Esophagus squamous epithelium (tissue), 5 donors: ENCODE measurements at places on chromosomes 7 and 10.

GRCh38 chr10:122855745-122856144 is 10.1 kb upstream of the CUZD1 start:
- no peak for DNase-seq

GRCh38 chr7:3057066-3057420 is 13.4 kb upstream of the CARD11 start:
- no peak for DNase-seq

DNA sequence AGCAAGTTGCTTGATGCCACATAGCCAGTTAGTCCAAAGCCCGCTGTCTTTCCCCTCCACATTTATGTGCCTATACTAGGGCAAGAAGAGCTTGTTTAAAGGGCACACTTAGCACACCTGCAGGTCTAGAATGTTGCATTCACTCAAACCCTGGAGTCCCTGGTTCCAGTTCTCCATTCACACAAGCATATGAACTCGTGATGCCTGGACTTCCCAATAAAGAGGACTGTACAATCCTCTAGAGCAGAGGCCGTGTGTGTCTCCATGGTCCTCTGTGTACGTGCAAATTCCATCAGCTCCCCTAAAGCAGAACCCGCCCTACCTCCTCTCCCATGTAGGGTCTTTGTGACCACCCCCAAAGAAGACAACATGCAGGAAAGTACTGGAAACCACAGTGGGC is 3.0 kb upstream of the SH3PXD2A start:
- no peak for DNase-seq

DNA sequence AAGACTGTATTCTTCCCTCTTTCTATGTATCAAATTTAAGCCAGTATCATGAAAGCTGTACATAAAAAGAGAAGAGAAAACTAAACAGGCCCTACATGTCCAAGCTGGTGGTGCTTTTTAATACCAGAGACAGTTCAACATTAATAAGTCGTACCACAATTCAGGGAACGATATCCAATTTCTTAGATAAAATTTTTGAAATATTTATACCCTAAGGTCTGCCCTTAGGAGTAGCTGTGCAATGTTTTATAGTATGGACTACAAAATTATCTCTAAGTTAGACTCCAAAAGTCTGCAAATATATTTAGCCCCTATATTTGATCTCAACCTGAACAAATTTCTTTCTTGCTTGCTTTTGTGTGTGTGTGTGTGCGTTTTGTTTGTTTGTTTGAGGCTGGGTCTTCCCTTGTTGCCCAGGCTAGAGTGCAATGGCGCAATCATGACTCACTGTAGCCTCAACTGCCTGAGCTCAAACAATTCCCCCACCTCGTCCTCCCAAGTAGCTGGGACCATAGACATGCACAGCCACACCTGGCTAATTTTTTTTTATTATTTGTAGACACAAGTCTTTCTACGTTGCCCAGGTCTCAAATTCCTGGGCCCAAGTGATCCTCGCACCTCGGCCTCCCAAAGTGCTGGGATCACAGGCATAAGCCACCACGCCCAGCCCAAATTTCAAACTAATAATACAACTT is 13.2 kb downstream of the ARHGAP19 start:
- no peak for DNase-seq

DNA sequence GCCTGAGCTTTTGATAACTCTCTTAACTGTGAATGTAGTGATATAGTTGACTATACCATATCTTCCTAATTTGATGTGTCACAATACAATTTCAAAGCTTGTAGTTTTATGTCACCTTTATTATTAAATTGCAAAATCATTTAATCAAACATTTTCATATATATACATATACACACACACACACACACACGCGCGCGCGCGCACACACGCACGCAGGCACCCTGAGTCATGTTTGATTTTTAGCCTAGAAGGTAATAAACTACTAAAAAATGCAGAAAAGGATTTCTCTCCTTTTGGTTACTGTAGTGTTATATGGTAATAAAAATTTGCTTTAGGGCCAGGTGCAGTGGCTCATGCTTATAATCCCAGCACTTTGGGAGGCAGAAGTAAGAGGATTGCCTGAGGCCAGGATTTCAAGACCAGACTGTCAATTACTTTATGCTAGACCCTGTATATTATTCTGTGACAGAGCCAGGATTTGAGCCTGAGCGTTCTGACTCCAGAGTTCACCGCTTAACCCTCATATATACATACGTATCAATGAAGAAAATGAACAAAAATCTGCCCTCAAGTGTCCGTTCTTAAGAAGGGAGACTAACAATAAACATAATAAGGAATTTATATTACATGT is 89.6 kb downstream of the PODXL start:
- DNase-seq = no peak

- DNase-seq = no peak
Observed at GRCh38 chr7:24842449-24843241, 85.4 kb upstream of the GSDME start.

DNA sequence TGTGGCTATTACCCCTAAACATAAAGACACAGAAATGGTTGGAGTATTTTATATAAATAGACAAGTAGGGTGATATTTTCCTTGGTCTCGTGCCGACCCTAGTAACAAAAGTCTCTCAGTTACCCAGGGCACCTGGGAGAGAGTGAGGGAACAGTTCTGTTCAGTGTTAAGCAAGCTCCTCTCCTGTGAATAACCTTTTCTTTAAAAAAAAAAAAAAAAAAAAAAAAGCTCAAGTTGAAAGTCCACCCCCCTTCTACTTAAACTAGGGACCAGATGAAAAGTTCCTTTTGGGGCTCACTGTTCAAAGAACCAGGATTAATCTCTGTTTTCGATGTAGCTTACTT is 636.9 kb upstream of the GALNT17 start:
- DNase-seq = no peak

GRCh38 chr10:114309364-114309651 is 70.3 kb downstream of the VWA2 start:
- DNase-seq = no peak
